ENCODE measurements at places on chromosomes 2 and 18.

- peak; percentile 47 for DNase-seq
Measured at GRCh38 chr18:49845629-49846360, 32.5 kb upstream of the ACAA2 start.

- DNase-seq, result no peak
Measured at GRCh38 chr18:49564518-49564834, 2.6 kb downstream of the LIPG start.

DNA sequence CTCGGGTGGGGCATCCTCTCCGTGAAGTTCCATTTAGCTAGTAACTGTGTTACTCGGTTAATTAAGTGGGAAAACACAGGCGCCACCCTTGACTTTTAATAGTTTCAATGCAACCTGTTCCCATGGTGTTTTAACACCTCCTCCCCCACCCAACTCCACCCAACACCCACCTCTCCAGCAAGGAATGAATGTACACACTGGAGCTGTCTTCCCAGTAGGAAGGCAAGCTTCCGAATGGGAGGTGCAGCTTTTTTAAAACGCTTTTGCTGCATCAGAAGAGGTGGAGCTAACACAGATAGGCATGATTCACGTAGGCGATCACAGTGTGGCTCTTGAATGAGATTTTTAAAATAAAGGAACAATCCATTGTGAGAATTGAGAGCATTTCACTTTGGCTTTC lies 73.8 kb upstream of the AGAP1 start:
- DNase-seq, result no peak

DNA sequence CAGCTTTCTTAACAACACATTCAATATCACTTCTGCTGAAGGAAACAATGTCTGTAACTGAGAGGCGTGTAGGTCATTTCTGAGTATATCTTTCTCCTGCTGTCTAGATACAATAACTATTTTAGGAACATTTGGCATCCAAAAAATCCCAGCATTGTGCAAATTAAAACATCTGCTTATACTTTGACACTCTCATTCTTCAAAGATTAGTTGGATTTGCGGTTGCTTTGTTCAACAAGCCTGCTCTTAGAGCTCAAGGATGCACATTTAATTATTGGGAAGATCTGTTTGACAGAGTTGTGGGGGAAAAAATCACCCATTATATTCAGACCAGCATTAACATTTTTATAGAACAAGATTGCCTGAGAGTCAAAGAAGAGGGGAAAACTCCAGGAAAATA lies 449.5 kb upstream of the HNRNPA3 start:
- peak; percentile 53 for DNase-seq

DNA sequence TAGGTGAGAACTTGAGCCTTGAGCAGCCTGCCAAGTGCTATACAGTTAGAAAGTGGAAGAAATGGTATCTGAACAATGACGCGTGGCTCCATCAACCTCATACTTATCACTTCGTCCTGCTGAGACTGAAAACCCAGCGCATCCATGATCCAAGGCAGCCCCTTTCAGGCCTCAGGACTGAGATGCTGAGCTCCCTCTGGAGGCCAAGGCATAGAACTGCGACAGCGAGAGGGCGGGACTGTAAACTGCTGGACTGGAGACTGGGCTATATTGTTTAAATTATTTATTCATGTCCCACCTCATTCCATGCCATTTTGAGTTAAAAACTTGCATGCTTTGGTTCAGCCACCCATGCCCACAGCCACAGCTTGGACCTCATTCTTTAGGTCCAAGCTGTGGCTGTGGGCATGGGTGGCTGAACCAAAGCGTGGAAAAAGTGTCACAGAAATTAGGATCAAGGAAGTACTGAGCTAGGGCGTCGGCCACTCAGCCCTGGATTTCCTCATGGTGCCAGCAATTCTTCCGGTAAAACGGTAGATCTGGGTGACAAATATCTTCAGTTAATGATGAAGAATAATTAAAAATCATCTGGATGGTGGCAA lies 195.5 kb downstream of the L3MBTL4 start:
- peak; percentile 72 for DNase-seq

- DNase-seq, result no peak
Measured at GRCh38 chr2:1893856-1894255, 149.5 kb upstream of the PXDN start.

GRCh38 chr2:26564121-26564644 lies 77.0 kb downstream of the CIB4 start:
- no peak for DNase-seq

DNA sequence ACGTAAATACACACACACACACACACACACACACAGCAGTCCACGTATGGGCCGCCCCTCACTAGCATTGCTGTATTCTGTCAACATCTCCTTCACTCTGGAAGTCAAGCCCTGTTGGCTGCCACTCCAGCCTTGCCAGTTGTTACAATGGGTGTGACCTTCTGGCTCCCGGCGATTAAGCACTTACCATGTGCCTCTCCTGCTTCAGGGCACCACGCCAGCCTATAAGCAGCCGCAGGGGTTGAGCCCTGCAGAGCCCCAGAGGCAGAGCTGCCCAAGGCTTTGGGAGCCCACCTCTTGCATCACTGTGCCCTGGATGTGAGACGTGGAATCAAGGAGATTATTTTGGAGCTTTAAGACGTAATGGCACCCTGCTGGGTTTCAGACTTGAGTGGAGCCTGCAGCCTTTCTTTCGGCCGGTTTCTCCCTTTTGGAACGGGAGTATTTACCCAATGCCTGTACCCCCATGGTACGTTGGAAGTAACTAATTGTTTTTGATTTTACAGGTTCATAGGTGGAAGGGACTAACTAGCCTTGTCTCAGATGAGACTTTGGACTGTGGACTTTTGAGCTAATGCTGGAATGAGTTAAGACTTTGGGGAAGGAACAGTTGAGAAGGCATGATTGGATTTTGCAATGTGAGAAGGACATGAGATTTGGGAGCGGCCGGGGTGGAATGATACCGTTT lies 54.5 kb upstream of the ROCK2 start:
- DNase-seq, result no peak

DNA sequence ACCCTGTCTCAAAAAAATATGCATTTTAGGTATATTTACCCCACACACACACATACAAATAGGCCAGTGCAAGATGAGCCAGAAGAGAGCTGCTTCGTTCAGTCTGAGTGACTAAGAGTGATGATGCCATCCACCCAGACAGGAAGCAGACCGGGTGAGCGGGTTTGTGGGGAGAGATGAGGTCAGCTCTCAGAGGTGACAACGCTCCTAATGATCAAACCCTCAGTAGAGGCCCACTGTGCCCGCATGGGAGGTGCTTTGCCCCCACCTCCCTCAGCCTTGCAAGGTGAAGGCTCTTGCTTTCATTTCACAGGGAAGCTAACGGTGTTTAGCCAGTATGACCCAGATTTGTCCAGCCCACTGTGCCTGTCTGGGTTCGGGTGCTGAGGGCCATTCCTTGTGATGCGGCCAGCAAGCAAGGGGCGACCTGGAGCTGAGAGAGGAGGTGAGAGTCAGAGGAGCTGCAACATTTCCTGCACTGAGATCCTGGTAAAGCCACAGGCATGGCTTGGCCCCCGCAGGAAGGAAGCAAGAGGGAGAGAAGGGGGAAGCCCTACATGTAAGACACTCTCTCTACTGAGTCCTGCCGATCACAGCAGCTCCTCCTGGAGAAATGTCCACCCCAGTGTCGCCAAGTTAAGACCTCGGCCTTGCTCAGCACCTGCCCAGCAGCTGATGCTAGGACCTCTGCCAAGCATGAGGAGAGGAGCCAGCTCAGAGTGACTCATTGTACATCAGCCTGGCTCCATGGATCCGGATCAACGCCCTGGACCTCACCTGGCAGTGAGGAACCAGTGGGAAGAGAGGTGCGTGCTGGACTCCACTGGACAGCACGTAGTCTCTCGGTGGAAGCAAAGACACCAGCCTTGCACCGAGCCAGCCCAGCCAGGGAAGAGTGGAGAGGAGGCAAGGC lies 37.0 kb downstream of the NIFK start:
- DNase-seq, result peak; percentile 74

- peak; percentile 49 for DNase-seq
Measured at GRCh38 chr2:47075361-47076125, 79.6 kb downstream of the STPG4 start.

DNA sequence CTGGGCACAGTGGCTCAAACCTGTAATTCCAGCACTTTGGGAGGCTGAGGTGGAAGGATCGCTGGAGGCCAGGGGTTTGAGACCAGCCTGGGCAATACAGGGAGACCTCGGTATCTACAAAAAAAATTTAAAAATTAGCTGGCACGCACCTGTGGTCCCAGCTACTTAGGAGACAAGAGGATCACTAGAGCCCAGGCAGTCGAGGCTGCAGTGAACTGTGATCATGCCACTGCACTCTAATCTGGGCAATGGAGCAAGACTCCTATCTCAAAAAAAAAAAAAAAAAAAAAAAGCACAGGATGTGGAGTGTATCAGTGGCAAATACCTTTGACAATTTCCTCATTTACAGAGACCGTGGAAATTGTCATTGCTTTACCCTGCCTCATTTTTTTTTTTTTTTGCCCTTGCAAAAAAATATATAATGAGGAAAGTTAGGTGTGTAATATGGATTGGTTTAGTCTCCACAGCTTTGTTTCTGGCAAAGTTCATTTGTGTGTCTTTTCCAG lies 20.9 kb upstream of the PPP1CB start:
- DNase-seq, result no peak

DNA sequence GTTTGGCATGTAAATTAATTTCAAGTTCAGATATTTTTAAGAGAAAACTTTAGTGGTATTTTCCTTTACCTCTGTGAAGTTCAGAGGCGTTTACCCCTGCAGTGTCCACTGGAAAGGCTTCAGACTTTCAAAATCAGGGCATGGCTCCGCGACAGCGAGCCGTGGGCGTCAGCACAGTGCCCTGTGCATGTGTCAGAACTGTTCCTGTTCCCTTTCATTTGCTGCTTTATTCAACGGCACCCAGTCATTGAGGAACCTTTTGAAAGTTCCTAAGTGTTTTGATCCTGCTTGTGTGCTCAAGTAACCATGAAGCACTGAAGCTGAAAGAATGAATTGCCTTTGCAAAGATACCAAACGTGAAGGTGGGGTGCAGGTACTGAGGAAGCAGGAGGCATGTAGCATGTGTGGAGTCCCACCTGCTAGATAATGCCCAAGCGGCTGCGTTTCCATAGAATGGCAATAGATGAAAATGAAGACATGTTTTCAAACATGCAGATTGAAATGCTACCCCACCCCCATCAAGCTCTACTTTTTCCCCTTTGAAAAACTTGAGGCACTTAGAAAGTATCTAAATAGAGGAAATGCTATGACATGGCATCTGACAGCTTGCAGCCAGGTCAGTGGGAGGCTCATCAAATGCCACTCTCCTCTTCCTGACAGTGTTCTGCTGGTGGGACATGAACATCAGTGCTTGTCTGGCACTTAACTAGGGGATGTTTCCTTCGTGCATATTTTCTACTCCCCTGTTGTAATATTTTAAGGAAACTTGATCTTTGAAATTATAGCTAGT lies 148.6 kb downstream of the ZNF236 start:
- DNase-seq, result no peak

DNA sequence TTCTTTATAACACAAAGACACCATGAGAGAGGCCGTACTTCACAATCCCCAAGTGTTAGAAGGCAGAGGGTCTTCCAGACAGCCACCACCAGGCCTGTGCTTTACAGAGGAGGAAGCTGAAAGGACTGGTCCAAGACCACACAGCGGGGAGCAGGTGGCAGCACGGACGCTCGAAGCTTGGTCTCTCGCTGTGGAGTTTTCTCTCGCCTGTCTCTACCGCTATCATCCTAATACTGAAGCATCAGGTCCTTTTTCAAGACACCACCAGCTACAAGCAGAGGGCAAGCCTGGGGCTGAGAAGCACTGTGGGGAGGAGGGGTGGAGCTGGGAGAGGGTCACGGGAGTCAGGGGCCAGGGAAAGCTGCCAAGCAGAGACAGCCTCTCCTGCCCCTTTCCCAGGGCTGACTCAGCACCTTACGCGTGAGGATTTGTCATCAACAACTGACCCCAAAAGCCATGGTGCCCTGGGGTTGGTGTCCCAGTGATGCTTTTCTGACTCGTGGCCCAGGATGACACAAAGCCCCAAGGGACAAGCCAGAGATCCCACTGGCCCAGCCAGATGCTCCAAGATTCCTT lies 31.9 kb upstream of the FOSL2 start:
- peak; percentile 76 for DNase-seq

- no peak for DNase-seq
Measured at GRCh38 chr2:199756743-199757142, 94.2 kb downstream of the FTCDNL1 start.

- no peak for DNase-seq
Measured at GRCh38 chr2:97355887-97356286, 233.8 kb downstream of the ANKRD36B start.

DNA sequence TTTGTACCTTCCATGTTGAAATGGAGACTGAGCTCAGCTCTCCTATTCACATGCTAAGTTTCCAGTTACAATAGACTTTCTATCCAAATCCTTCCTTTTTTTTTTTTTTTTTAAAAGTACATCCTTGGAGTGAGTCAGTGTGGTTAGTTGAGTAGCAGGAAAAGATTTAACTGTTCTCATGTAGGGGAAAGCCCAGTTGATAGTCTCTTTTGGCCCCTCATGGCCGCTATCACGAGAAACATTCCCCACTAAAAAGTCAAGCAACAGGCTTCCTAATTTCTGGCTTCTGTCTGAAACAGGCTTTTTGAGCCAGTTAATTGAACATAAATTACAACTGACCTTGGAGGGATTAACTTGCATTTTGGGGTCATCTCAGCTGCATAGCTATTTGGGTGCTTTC lies 161.3 kb downstream of the MEIS1 start:
- DNase-seq, result no peak

DNA sequence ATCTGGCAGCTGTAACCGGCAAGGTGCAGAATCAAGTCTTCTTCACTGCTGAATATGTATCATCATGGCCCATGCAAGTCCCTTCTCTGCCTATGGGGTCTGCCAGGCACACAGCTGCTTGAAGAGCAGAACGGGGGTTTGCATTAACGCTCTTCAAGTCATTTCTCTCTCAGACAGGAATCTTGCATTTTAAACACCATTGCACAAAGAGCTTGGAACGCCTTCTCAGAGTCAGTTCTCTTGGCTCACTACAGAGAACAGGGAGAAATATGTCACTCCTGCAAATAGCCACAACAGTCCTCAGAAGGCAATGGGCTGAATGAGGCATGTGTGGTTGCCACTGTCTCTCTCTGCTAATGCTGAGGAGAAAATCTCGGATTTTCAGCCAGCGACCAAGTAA lies 2173.5 kb upstream of the PIK3C3 start:
- no peak for DNase-seq

GRCh38 chr18:4078246-4078645 lies 376.9 kb downstream of the DLGAP1 start:
- no peak for DNase-seq

- DNase-seq, result no peak
Measured at GRCh38 chr2:129727286-129727685, 252.2 kb upstream of the RAB6C start.

DNA sequence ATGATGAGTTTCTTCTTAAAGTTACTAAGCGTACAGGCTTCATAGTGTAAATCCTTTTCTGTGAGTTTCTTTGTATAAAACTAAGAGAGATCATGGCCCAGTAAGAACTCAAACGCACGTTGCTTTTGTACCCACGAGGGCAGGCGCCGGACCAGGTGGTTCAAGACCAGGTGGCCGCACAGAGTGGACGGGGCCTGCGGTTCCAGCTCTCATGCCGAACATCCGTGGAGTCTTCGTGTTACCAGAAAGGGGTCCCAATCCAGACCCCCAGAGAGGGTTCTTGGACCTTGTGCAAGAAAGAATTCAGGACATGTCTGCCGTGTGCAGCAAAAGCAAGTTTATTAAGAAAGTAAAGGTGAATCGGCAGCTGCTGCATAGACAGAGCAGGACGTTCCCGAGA lies 53.0 kb downstream of the KCNG2 start:
- no peak for DNase-seq
